Mucosa of gallbladder (tissue), 1 donor: ENCODE measurements at places on chromosomes 11 and 22. TPM values are rescaled to one million over a fixed set of nuclear protein-coding genes. Genes with fewer than 3 reads are reported as not detected.

- DNase-seq, result no peak
Observed at GRCh38 chr11:567629-568292, 7.0 kb downstream of the RASSF7 start.

DNA sequence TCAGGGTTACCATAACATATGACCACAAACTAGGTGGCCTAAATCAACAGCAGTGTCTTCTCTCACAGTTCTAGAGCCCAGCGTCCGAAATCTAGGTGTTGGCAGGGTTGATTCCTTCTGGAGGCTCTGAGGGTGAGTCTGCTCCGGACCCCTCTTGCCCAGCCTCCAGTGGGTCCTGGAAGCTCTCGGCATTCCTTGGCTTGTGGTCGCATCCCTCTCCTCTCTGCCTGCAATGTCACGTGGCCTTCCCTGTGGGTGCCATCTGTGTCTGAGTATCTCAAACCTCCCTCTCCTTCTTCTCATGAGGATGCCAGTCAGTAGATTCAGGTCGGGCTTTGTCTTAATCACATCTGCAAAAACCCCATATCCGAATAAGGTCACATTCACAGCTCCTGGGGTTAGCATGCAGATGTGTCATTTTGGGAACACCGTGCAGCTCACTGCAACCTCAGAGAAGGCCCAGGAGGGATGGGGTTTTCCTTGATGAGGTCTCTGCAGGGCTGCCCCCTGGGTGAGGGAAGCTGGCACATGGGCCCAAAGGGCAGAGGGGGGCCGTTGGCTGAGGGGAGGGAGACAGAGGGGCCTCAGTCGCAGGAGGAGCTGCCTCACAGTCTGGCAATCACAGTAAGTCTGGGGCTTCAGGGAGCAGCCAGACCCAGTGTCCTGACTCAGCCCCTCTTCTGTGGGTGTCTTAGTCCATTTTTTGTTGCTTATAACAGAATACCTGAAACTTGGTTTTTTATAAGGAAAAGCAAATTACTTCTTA lies 41.2 kb downstream of the PARVG start:
- no peak for DNase-seq

DNA sequence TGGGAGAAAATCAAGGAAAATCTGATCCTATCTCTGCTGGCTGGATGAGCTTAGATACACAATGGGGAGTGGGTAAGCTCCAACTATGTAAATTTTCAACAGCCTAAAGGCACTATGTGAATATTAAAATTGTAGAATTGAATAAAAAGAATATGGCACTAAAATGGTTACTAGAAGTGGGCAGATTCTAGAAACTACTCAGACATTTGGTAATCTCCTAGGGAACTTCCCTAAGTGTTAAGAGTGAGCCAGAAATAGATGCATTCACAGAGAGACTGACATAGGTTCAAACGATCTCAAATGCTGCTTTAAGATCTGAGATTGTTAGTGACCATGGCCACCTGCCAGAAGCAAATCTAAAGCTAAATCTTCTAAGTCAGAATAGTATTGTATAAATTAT lies 4.3 kb upstream of the OR52E1 start:
- no peak for DNase-seq

GRCh38 chr11:75189911-75190310 lies 39.0 kb downstream of the SLCO2B1 start:
- DNase-seq, result no peak

GRCh38 chr11:32052215-32052614 lies 38.7 kb upstream of the RCN1 start:
- peak; percentile 33 for DNase-seq

- DNase-seq, result no peak
Observed at GRCh38 chr11:112100462-112100861, 13.8 kb downstream of the SDHD start.

DNA sequence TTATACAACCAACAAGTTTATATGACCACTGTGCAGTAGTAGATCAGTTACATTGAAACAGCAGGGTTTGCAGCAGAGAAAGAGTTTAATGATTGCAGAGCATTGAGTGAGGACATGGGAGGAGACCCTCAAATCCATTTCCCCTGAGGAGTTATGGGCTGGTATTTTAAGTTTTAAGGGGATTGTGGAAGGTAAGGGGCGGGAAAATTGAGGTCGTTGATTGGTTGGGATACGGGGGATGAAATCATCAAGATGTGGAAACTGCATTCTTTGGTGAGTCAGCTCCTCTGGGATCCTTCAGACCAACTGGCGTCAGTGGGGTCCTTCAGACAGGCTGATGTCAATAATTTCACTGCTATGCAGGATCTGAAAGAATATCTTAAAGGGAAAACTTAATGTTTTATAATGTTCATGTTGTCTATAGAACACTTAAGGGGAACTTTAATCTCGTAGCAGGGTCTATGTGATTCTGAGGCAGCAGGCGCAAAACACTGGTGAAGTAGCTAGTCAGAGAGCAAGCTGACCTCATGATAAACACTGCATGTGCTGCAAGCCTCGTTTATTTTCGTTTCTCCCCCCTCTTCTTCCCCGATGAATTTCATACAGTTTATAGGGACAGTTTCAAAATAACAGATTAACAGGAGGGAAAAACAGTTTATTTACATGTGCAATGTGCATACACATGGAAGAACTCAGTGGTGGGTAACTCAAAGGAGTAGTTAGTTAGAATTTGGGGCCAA lies 17.4 kb upstream of the BACE1-AS start:
- no peak for DNase-seq

DNA sequence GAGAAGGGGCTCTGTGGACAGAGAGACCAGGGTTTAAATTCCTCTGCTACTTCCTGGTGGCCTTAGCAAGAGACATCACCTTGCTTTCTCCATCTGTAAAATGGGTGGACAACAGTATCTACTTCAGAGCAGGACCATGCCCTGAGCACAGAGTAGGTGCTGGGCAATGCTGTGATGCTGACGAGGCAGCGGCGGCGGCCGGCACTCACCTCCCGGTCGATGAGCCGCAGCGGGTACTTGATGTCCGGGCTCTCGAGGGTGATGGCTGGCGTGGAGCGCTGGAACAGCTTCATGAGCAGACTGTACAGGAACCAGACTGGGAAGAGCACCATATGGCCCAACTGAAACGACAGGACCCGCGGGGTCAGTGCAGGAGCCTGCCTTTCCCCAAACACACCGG lies 3.9 kb downstream of the ATP5MGL start:
- DNase-seq, result no peak

- DNase-seq, result no peak
Observed at GRCh38 chr22:47593911-47594311, 831.5 kb downstream of the TBC1D22A start.

DNA sequence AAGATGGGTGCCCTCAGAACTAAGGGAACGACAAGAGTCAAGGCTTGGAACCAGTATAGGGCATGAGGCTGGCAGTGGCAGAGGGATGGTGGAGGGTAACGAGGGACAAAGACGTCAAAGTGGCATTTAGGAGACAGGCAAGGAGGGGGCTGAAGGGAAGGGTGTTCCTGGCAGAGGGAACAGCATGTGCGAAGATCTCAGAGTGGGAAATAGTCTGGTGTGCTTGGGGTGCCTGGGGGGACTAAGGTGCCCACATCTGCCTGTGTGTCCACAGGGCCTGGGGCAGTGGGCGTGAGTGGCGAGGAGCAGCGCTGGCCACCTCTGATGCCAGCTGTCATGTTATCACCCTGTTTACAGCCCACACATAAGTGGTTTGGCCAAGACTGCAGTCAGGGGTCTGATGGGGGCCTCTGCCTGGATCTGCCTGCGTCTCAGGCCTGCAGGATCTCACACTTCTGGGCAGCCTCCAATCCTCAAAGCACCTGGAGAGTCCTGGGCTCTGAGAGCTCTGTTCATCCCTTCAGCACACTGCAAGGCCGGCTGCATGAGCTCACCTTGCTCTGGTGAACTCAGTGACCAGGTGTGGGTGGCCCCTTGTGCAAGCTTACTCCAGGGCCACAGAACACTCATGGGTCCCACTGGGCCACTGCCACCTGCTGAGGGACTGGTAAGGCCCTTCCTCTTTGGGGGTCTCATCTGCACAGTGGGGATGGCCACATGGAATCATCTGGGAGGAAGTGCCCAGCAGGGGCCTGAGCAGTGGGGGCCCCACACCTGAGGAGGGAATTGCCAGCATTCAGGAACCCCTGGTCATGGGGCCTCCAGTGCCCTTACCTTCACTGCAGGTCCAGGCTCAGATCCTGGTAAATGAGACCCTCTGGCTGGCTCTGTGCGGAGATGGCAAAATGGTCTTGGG lies 89.7 kb upstream of the SHISAL1 start:
- DNase-seq, result no peak

- no peak for DNase-seq
Observed at GRCh38 chr22:37303821-37304274, 21.5 kb downstream of the CYTH4 start.

DNA sequence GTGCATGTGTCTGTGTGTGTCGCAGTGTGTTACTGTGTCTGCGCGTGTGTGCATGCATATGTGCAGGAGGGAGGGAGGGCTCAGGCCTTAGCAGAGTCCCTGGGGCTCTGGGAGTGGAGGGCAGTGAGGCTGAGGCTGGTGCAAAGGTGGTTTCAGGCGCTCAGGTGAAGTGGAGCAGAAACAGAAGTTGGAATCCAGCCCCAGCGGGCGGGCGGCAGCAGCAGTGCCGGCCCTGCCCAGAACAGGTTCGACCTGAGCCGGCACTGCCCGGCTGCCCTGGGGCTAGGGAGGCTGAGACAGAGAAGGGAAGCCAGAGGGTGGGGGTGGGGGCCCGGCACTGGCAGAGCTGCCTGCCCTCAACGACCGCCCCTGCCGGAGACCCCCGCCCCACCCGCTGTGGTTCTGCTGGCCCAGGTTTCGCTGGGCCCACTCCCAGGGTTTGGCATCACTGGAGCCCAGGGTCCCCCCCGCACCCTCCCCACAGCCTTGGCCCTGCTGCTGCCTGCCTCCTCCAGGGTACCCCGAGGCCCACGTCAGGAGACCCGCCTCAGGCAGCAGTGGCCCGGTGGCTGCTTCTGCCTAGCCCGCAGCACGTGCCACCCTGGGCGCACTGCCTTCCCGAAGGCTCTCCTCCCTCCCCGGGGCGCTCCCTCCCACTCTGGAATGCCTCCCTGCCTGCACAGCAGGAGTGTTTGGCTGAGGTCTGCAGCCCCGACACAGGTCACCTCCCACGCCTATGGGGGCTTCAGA lies 13.3 kb downstream of the ASCL2 start:
- peak; percentile 8 for DNase-seq

DNA sequence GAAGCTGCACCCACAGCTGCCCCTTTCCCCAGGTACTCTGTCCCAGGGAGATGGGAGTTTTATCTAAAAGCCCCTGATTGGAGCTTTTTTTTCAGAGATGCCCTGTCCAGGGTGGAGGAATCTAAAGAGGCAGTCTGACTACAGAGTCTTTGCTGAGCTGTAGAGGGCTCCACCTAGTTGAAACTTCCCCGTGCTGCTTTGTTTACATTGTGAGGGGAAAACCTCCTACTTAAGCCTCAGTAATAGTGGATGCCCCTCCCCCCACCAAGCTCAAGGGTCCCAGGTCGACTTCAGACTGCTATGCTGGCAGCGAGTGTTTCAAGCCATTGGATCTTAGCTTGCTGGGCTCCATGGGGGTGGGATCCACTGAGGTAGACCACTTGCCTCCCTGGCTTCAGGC lies 470.1 kb upstream of the LARGE1 start:
- DNase-seq, result no peak

- DNase-seq, result no peak
Observed at GRCh38 chr11:104333977-104334376, 170.0 kb upstream of the PDGFD start.

DNA sequence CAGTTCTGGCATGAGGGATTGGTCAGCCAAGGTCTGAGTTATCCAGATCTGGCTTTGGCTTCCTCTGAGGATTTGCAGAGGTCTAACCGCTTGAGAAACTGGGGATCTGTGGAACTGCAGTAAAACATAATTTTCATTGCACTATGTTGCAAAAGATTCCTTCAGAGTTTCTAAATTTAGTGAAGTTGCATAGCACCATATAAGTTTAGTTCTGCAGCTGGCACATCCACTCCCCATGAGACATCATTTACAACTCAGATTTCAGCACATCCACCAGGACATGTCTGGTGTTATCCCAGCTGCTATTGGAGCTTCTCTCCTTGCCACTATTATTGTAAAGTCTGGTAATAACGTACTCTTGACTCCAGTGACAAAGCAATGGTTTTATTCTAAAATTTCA lies 181.5 kb downstream of the CWF19L2 start:
- DNase-seq, result no peak

DNA sequence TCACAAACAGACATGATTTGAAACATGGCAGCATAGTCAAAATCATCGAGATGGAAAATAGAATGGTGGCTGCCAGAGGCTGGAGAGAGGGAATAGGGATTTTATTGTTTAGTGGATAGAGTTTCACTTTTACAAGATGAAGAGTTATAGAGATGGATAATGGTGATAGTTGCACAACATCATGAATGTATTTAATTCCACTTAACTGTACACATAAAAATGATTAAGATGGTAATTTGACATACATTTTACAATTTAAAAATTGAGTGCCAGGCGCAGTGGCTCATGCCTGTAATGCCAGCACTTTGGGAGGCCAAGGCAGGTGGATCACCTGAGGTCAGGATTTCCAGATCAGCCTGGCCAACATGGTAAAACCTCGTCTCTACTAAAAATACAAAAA lies 21.2 kb downstream of the TTC28 start:
- no peak for DNase-seq

GRCh38 chr11:14362611-14363010 lies 3.6 kb upstream of the RRAS2 start:
- no peak for DNase-seq

GRCh38 chr11:119696378-119697222 lies 32.4 kb downstream of the NECTIN1 start:
- no peak for DNase-seq

DNA sequence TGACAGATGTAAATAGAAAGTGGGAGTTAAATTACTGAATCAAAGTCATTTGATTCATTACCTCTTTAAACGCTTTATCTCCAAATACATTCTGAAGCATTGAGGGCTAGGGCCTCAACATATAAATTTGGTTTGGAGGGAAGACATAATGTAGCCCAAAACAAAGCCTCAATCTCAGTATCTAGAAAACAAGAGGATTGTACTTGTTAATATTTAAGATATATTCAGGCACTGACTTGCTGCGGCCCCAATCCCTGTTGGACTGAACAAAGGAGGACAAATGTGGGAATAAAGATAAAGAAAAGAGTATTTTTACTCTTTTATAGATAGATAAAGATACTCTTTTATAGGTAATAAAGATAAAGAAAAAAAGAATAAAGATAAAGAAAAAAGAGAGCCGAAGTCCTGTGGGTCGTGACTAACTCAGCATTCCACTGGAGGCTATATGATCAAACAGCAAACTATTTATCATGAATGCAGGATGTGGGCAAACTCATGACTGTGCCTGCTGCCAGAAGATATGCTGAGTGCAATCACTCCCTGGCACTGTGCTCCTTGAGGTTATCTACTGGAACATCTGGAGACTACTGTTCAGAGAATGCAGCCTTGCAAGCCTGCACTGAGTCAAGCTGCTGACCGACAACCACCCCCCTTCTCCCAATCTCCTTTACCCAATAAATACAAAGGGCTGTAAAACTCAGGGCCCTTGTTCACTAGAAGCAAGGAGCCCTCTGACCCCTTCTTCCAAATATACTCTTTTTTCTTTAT lies 6.9 kb downstream of the OR10V1 start:
- no peak for DNase-seq

- no peak for DNase-seq
Observed at GRCh38 chr11:27558401-27558800, 51.8 kb upstream of the LIN7C start.

The MUC5AC gene
- 18.6 TPM for total RNA-seq

The FOLR1 gene
- total RNA-seq, result 7.0 TPM

The ALX4 gene
- total RNA-seq, result 0.03 TPM

The ZPR1 gene
- 48.1 TPM for total RNA-seq

The NCR3LG1 gene
- total RNA-seq, result 8.2 TPM

The IGLL1 gene
- not detected for total RNA-seq

The DYNC2H1 gene
- total RNA-seq, result 24.2 TPM

The MAPK1 gene
- total RNA-seq, result 131 TPM

The CRELD2 gene
- total RNA-seq, result 56.6 TPM

The ACTN3 gene
- total RNA-seq, result 0.12 TPM

The SCN4B gene
- total RNA-seq, result 3.5 TPM

The SAA1 gene
- total RNA-seq, result 19.3 TPM
